ENCODE measurements at places on chromosomes 12 and 14.

- no peak for DNase-seq
These were observed 170.9 kb downstream of the GRIP1 start for GRCh38 chr12:66508025-66508424.

DNA sequence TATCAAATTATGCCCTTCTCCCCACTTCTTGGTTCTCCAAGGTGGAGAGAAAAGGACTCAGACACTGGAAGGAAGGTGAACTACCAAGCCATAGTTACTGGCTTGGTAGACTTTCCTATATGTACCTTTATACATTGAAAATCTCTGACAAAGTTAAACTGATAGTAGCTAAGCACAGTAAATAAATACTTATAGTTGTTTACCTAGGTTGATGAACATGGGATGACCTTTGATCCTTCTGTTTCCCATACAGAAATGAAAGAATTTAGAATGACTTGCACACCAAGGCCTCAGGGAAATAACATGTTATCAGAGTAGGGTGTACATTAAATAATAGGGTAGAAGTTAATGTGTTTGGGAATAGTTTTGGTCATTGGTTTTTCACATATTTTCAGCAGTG, 6.7 kb downstream of the ARHGAP5 start:
- no peak for DNase-seq

GRCh38 chr12:111405859-111406473, at the start of gene SH2B3:
TSS of gene SH2B3 (plus strand) at chr12:111405923. CDS start at chr12:111418146, 12,223 bp downstream.
- peak; percentile 60 for DNase-seq

GRCh38 chr12:42802785-42803189, 213.2 kb upstream of the PRICKLE1 start:
- DNase-seq: no peak

GRCh38 chr12:21774358-21775132, at the start of gene KCNJ8:
TSS of gene KCNJ8 (minus strand) at chr12:21774706. CDS start at chr12:21773616, 1,090 bp downstream.
- DNase-seq: peak; percentile 22

DNA sequence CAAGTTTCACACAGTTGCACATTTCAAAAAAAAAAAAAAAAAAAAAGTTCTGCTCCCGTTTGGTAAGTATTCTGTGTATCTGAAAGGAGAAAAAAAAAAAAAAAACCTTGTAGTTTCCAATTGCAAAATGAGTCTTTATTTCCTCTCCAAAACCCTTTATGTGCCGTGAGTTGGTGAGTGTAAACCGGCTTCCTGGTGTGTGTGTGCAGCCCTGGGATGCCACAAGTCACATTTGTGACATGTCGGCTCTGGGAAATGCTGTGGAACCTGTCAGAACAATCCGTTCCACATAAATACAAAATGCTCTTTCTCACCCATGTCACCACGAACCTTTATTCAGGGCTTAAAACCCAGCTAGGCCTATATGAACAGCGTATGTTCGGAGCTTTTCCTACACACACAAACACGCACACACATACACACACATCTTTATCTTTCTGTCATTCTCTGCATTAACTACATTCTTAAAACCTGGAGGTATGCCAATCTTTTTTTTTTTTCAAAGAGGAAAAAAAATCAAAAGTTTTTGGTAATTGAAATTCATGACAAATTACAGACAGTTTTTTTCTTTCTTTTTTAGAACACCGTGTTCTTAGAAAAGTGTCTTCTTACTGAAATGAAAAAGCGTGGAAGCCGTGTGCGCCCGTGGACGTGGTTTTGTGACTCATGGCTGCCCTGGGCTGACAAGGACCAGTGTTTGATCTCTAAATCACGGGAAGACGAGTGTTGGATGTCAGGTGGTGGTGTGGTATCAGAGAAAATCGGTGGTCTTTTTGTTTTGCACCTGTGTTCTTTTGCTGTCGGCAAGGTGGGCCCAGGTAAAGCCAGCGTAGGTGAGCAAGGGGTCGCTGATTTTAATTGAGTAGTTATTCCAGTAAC, 612.0 kb downstream of the VRK1 start:
- no peak for DNase-seq

DNA sequence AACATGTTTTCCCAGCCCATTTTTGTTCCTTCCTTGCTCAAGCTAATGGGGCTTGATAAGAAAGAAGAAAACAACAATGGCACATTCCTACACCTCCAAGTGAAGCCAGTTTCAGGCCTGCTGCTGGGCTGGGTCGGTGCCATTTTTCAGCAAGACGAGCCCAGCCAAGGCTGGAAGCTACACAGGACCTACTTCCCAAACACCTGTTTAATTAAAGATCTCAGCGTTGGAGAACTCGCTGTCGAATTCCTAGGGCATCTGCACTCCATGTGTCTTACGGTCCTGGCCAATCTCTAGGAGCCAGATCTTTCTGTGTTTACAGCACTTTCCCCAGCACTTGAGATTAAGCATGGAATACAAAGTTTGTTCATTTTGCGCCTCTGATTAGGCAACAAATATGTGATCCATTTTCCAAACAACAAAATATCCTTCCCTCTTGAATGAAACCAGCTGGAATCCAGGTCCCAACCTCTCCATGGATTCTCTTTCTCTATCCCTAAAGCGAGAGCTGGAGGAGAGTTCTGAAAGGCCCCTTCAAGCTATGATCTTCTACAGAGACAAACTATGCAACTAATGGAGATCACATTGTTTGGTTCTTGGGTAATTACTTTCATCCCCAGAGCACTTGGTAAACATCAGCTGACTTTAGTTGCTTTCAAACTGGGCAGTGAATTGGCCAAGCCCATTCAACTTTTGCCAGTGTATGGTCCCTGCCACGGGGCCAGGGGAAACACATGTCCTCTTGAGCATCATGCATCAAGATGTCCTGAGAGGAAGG, 34.3 kb upstream of the TC2N start:
- peak; percentile 89 for DNase-seq

- no peak for DNase-seq
These were observed 52.9 kb downstream of the ATXN2 start for GRCh38 chr12:111546171-111546570.

DNA sequence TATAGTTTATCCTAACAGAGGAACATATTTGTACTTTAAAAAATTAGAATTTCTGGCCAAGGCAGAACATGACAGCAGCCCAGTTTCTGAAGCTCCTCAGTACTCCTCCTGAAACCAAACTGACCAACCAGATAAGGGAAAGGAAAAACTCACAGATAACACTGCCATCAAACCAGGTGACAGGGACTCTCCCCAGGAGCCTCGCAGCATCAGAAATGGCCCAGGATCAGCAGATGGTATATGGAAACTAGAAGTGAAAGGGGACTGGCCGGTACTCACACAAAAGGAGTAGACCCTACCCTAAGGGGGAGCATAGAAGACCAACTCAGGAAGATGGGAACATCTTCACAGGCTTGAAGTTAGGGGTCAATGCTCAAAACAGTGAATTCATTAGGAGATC, 22.0 kb downstream of the GALC start:
- DNase-seq: no peak

DNA sequence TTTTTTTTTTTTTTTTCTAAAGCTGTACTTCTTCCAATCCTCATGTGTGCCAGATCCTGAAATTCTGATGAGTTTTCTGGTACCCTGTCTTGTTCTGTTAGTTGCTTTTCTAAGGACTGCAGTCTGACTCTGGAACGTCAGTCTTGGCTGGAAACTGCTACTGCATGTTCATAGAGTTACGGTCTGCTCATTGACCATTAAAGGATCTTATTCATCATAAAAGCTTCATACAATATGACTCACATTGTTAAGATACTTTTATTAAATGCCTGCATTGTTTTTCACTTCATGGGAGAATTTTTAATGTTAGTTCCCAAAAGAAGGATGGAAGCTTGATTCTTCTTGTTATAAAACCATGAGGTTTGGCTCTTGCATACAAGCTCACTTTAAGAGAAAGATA, 233.6 kb downstream of the SYT10 start:
- DNase-seq: no peak

GRCh38 chr12:130881046-130881445, 9.2 kb downstream of the RAN start:
- DNase-seq: no peak

DNA sequence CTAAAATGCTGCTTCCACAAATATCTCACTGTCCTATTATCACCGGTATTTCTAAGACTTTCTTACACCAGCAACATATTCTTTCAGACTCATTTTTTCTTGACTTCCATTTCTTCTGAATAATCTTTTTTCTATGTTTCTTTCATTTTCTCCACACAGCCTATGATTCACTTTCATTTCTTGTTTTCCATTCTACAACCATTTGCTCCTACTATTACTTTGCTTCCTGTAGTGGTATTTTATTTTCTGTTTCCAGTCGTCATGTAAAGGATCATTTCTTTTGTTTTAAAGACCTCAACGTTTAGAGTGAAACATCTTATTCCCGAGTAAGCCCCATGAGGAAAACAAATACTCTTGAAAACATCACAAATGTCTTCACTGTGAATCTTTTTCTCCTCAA, 182.2 kb upstream of the MDGA2 start:
- DNase-seq: no peak

DNA sequence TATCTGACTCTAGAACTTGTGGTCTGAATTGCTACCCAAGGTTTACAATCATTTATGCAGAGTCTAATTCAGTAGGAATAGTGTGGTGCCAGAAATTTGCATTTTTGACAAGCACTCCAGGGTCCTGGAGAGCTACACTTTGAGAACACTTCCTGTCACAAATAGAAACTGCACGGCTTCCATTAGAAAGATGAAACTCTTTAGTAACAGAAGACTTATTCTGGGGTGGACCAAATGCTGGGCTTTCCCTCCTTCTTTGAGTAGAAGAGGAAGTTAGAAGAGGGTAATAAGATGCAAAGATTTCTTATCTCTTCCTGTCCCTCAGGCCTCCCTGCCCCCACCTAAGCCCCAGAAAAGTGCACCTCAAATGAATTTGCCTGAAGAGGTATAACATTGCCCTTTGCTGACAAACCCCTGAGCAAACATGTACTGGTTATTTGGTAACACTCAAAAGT, 28.4 kb downstream of the DGLUCY start:
- DNase-seq: no peak

- DNase-seq: no peak
These were observed 1882.8 kb upstream of the SEL1L start for GRCh38 chr14:83416476-83416875.

GRCh38 chr14:70534904-70535303, at the start of gene ADAM20:
TSS of gene ADAM20 (minus strand) at chr14:70535004. CDS start at chr14:70524757, 10,247 bp downstream.
- no peak for DNase-seq

DNA sequence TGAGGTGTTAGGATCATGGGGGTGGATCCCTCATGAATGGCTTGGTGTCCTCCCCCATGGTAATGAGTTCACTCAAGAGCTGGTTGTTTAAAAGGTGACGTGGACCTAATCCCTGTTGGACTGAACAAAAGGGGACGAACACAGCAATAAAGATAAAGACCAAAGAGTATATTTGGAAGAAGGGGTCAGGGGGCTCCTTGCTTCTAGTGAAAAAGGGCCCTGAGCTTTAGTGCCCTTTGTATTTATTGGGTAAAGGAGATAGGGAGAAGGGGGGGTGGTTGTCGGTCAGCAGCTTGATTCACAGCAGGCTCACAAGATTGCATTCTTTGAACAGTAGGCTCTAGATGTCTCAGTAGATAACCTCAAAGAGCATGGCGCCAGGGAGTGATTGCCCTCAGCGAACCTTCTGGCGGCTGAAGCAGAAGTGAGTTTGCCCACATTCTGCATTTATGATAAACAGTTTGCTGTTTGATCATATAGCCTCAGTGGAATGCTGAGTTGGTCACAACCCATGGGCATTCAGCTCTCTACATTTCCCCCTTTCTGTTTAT, 25.9 kb upstream of the MAPKAPK5 start:
- no peak for DNase-seq

GRCh38 chr14:94601884-94602391, 10.3 kb upstream of the SERPINA3 start:
- peak; percentile 89 for DNase-seq

DNA sequence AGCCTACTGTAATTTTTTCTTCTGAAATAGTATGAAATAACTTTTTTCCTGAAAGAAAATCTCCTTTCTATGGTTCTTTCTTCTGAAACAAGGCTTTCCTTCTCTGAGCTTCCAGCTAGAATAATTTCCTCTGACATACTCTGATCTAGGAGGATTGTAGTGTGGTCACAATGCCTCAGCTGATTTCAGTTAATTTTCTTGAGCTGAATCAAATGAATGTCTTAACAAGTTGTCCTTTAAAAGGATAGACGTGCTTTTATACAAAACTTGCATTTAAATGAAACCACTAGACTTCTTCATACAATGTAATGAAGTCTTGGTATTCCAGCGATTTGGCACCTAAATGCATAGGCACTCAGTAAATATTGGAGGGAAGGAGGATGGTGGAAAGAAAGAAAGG, 94.4 kb downstream of the BICD1 start:
- no peak for DNase-seq

DNA sequence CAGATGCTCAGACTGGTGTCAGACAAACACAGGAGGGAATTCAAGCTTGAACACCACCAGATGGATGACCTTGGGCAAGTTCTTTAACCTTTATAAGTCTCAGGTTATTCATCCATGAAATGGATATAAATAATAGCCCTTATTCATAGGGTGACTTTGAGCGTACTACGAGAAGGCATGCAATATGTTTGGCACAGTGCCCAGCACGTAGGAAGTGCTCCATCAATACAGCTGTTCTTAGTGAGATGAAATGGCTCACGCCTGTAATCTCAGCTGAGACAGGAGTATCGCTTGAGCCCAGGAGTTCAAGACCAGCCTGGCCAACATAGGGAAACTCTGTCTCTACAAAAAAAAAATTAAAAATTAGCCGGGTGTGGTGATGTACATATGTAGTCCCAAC, 84.8 kb upstream of the FICD start:
- peak; percentile 11 for DNase-seq

DNA sequence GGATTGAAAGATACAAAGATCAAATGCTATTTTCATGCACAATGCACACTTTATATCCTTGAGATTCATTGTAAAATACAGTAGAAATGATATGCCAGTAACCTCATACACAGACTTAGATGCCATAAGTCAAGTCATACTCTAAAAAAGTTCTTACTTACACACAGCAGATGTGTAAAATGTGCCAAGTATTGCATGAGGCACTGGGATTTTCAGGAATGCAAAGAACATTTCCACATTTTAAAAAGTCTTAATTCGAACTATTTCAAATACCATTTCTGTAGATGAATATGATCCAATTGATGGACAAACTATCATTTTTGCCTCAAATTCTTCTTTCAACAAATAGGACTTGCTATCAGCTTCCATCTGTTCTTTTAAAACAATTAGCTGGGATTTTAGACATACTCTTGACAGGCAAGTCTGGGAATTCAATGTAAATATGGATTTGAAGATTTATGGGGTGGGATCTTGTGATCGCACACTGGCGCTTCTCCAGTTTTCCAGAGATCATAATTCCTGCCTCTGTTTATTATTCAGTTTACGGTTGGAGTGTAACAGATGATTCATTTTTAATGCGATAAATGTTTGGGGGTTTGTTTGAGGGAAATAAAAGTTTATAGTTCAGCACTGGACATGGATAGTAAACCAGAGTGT, 183.8 kb downstream of the PAX9 start:
- DNase-seq: peak; percentile 50

Measured in AG10803 (cell line).